ENCODE measurements at places on chromosomes 12 and 14.

DNA sequence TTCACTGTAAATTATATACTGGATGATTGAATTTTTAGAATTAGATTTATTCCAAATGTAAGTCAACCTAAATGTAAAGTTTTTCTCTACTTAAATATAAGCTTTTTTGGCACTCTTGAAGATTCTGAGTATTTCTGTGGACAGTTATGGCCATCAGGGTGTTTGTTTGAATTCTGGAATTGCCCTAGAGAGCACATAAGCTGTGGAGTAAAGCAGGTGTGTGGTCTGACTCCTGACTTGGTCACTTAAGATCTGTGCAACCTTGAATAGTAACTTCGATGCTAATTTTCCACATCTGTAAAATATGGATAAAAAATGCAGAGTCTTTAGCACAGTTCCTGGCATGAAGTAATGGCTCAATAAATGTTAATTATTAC, 64.4 kb downstream of the FUT8 start:
- DNase-seq = no peak

DNA sequence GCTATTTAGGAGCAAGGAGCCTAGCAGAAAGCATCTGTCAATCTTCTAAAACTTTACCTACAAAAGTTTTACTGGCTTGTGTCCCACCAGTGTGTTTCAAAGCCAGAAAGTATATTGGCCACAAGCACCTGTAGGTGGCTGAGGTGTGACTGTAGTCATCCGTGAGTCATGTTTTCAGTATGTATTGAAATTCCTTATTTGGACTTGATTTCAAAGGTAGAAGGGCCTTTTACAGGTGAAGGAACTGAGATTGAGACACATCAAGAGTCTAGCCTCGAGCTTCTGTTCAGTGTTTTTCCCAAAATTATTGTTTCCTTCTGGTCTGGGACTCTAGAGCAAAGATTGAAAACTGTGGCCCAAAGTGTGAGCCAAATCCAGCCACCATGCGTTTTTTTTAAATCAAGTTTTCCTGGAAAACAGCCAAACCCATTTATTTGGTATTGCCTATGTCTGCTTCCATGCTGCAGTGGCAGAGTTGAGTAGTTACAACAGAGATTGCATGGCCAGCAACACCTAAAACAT, 195.3 kb upstream of the BCL2L14 start:
- DNase-seq = no peak

GRCh38 chr12:117850048-117850447, 118.7 kb downstream of the KSR2 start:
- DNase-seq = no peak

DNA sequence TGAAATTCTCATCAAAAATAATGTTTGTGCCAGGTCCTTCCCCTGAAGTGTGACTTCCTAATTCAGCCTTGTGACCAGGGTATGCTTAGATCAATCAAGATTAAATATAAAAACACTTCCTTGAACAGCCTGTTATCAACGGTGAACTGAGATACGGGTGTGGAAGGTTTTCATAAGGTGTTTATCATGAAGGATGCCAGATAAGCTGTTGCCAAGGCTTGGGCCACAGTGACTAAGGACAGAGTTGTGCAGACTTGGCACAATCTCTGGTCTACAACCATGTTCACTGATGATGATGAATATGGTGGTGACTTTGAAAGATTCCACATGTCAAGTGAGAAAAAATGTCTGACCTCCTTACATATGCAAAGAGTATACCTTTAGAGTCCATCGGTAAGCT, 51.3 kb upstream of the LIN7A start:
- no peak for DNase-seq

DNA sequence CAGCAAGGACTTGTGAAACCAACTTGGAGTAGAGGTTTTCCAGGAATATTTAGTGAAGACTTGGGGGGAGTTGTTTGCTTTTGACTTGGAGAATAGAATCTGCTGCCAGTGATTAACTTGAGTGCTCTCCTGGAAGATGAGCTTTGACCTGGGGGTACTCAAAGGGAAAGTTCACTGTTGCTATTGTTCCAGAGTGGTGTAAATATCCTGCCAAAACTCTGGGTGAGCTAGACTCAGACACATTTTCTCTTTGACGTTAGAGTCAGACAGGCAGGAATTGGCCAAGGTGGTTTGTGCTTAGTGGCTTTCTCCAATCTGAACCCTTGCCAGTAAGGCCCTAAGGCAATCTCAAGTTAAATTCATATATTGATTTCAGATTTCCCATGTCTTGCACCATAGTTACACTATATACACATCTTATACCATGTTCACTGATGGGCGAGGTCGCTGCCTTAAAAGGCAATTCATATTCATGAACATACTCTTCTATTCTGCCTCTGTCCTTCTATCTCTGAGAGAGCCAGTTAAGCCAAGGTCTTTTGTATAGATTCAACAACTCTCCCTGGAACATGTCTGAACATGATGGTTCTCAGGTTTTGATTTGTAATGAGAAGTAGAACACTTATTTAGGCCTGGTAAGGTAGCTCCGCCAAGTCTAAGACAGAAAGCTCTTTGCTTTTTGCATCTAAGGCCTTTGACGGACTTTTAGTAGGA, 204.6 kb upstream of the SLC38A2 start:
- no peak for DNase-seq

DNA sequence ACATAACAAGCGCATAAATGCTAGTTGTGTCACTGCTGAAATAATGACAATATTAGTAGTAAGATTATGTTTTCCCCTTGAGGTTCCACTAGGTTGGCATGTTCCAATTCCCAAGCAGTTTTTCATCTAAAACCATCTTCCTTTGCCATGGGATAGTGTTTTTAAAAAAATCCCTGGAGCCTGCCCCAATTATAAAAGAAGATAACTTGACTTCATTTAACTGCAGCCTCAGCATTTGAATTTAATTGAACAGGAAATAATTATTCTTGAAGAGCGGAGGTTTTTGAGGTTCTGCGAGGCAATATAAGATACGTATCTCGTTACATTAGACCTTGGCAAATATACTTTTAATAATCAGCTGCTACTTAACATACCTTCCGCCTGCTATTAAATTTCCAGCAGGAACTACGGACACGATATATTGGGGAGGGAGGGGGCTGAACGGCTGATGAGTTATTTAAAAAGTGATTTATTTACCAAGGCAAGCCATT, 65.2 kb upstream of the HSPB8 start:
- DNase-seq = no peak

GRCh38 chr14:93984070-93984469, 7.7 kb upstream of the ASB2 start:
- no peak for DNase-seq

DNA sequence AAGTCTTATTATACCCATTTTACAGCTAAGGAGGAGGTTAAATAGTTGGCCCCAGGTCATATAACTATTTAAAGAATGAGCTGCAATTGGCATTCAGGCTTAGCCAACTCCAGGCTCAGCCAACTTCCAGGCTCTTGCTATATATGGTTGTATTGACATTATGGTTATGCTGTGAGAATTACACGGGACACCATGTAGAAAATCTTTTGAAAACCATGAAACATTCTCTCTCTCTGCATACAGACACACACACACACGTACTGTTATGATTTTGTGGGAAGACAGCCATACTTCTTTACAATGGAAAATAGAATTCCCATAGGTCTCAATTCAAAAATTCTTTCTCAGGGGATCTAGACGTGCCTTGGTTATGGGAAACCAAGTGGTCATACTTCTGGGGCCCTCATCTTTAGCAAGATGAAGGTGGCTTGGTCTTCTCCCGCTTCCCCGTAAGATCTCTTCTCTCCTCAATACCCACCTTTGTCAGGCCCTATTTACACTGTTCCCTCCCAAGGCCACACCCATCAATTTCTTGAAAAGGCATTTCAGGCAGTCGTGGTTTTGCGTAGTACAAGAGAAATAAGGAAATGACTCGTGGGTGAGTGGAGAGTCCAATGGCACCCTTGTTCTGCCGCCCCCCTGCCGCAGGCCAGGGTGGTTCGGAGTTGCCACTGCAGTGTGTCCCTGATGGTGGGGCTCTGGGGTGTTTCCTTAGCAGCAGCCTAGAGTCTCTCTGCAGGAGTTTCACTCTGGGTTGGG, 10.0 kb upstream of the GPRC5A start:
- no peak for DNase-seq

DNA sequence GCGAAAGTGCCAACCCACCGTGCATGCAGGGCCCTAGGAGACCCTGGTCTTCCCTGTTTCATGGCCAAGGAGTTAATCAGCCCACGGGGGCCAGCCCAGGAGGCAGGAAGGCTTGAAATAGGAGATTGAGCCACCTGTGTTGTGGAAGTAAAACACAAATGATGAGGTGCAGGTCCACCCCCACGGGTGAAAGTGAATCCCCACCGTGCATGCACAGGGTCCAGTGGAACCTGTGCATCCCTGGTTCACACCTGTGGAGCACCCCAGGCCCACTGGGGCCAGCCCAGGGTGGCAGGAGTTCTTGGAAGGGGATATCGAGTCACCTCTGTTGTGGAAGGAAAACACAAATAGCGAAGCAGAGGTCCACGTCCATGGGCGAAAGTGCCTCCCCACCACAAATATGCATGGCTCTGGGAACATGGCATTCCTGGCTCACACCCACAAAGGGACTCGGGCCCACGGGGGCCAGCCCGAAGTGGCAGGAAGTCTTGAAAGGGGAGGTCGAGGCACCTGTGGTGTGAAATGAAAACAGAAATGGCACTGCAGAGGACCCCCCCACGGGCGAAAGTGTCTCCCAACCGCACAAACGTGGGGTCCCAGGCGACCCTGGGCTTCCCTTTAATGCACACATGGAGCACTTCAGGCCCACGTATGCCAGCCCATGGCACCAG, 381.5 kb downstream of the ALG10 start:
- no peak for DNase-seq

- DNase-seq = no peak
Observed at GRCh38 chr12:110768960-110769359, 26.3 kb upstream of the PPP1CC start.

DNA sequence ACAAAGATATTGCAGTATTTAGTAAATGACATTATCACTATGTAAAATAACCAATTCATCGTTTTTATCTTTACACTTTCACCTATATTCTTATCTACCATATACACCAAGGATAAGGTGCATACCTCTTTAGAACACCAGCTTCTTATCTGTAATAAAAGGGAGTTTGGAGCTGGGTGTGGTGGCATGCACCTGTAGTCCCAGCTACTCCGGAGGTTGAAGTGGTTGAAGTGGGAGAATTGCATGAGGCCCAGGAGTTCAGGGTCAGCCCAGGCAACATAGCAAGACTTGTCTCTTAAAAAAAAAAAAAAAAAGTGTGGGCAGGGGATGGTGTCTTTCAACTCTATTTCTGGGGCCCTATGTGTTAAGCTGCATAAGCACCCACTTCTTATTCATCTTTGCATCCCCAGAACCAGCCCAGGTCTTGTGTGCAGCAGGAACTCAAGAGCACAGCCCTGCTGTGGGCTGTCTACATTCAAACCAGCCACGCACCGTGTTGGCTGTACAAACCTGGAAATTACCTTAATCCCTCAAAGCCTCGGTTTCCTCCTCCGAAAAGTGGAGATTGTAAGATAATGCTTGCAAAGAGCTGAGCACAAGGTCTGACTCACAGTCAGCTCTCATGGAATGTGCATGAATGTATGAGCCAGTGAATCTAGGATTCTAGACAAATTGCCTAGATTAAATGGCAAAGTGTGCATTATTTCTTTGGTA, 256.6 kb upstream of the FOXN3 start:
- no peak for DNase-seq

- DNase-seq = no peak
Observed at GRCh38 chr14:22598896-22599244, 770 bp downstream of the ABHD4 start.

DNA sequence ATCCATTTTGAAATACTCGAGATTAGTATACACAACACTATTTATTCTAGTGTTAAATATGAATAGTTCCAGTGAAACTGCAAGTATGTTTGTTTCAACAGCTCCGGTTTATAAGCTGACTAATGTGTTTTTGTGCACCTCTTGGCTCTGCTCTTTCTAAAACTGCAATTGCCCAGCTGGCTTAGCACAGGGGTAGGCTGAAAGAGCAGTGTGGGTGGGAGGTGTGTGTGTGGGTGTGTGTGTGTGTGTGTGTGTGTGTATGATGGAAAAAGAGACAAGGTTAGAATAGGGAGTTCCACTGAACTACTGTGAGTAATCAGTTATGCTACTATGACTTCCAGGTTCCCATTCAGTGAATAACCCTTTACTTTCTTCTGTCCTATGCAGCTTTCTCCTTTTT, 37.8 kb upstream of the DDHD1 start:
- DNase-seq = no peak

DNA sequence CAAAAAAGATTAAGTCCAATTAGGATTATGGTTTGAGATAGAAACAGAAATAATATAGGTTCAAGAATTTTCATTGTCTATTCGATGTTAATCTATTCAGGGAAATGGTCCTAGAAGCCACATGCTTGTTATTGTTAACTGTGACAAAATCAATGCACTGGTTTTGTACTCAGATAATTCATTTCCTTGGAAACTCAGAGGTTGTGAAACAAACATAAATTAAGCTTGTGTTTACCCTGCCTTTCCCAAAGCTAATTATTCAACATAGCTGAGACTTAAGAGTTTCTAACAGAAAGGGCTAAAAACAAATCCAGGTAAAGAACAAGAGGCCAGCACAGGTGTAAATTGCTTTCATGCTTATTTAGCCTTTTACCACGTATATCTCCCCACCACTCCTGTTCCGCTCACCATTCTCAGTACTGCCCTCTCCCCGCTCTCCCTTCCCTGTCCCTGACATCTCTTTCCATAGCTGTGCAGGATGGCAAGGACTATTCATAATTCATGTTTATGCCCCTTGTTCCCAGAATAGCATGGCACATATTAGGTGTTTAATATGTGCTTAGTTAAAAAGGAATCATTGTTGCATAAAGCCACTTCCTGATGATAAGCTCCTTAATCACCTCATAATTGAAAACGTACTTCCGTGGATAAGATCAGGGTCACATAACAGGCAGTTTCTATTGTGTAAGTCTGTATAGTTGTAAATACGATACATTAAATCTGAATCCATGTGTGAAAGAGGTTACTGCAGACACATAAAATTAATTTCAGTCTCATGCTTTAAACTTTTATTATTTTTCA, 131.8 kb upstream of the USP15 start:
- no peak for DNase-seq

GRCh38 chr14:65981192-65981843, 504.9 kb upstream of the CCDC196 start:
- DNase-seq = no peak

DNA sequence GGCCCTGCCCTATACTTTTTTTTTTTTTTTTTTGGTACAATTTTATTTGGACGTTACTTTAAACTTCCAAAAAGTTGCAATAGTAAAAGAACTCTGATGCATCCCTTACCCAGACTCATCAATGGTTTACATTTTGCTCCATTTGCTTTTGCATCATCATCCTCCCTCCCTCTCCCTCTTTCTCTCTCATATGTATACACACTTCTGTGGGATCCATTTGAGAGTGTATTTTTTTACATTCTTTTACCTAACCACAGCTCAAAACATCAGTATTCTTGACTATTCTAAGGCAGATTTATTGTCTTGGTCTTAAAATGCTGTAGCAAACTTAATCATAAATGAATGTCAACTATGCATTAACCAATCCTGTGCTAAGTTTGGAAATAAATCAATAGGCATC, 111.6 kb downstream of the PRICKLE1 start:
- DNase-seq = no peak

Measured in stimulated activated CD8-positive, alpha-beta memory T cell treated with anti-CD3 and anti-CD28 coated beads, Interleukin-4, amount 100 ng/mL, for 4 hours (primary cell).